Activated T-cell treated with anti-CD3 and anti-CD28 coated beads, Interleukin-2, amount 50 U/mL, for 4 hours (primary cell): ENCODE measurements at places on chromosomes 6 and 20.

GRCh38 chr6:36402481-36402880 is 15.0 kb upstream of the ETV7 start:
- no peak for DNase-seq

DNA sequence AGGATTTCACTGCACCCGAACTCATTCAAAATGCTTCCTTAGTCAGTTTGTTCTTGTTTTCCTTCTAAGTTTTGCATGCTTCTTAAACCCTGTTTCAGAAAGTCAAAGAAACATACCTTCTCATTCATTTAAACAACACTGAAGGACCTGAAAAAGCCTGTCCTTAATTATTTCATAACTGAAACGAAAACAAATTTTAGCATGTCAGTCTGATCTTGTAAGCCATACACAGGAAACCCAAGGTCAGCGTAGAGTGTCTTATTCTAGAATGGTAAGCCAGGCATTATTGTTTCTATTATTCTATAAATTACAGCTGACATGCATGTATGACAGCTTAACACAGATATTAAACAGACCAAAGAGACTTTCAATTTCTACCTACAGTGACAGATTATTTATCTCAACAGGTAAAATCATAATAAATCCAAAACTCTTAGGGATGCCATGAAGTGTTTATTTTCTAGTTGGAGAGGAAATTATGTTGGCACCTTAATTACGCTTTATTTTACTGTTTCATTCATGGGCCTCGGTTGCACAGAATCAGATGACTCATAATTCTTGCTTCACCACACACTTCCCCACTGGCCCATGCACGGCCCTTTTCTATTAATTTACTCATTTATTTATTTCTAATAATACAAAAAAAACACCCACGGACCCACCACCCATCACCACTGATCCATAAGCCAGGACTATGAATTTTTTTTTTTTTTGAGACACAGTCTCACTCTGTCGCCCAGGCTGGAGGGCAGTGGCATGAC is 39.3 kb upstream of the DUSP22 start:
- DNase-seq, result no peak

DNA sequence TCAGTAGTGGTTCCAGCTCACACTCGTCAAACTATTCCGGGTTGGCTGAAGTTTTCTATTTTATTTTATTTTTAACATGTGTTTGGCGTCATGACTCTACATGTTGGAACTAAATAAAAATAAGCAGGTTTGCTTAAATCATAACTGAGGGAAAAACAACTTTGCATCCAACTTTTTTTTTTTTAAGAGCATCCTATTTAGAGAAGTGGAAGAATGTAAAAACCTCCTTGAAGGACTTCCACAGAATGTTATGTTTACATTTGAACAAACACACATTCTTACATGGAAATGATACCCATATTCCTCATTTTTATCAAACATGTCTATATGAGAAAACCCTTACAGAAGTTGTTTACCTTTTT is 659 bp downstream of the PRDM1 start:
- no peak for DNase-seq

DNA sequence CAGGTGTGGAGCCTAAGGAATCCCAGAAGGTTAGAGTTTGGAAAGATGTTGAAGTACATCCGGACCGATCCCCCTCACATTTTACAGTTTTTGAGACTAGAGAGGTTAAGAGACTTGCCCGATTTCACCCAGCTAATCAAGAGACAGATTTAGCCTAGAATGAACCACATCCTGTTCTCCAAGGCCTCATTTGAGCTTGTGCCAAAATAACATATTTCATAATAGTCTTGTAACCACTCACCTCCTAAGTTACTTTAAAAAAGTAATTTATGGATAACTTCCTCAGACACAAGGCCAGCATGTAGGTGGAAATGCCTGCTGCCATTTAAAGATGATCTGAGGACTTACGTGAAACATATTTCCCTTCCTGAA is 39.8 kb upstream of the ARHGAP18 start:
- DNase-seq, result no peak

DNA sequence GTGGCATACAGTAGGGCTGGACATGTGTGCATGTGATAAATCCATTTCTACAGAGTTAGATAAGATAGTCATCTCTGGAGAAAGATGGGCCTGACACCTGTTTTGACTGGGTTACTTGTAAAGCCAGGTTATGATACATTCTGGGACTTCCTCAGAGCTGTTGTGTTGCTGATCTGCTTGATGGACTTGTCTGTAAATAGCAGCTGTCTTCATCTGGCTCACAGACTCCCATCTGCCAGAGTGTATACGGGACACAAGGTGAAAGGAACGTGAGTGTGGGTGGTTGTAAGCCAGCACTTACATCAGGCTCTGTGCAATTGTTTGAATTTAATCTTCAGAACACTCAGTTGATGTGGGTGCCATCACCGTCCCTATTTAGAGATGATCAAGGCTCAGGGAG is 49.8 kb downstream of the ZDHHC14 start:
- DNase-seq, result no peak

DNA sequence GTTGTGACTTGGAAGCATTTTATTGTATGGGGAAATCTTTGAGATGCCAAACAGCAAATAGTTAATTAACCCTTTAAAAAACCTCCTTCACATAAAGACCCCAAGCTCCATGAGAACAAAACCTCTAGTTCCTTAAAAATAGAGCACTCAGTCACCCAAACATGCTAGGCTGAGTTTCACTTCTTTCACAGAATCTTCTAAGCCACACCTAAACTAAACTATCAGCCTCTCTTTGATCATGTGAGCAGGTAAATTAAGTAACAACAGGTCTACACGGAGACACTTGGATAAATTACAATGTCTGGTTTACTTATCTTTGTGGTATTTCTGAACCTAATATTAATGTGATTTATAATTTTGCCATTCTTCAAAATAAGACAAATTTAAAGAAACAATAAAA is 205.2 kb upstream of the MARCKS start:
- DNase-seq, result no peak
